Activated T-cell treated with anti-CD3 and anti-CD28 coated beads for 1 hour (primary cell): ENCODE measurements at places on chromosomes 3 and 15.

DNA sequence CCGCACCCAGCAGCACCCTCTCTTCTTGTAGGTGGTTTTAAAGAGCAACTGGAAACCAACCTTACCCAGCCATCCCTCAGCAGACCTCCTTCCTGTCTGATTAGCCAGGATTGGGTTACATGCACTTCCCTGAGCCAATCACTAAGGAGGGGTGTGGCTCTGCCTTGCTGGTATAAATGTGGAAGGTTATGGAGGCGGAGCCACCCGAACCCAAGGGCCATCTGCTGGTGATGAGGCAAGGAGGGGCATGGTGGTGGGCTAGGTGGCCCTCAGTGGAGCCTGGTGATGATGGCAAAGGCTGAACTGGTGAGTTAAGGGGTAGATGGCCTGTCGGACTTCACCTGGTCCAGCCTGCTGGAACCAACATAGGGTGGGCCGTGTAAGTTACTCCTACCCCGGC, 39.8 kb downstream of the CCDC33 start:
- DNase-seq, result no peak

GRCh38 chr3:20752416-20752815, 566.4 kb upstream of the SGO1 start:
- no peak for DNase-seq

GRCh38 chr3:136120373-136121348, 75.5 kb downstream of the MSL2 start:
- no peak for DNase-seq

GRCh38 chr3:29203851-29204250, 77.0 kb upstream of the RBMS3 start:
- no peak for DNase-seq

DNA sequence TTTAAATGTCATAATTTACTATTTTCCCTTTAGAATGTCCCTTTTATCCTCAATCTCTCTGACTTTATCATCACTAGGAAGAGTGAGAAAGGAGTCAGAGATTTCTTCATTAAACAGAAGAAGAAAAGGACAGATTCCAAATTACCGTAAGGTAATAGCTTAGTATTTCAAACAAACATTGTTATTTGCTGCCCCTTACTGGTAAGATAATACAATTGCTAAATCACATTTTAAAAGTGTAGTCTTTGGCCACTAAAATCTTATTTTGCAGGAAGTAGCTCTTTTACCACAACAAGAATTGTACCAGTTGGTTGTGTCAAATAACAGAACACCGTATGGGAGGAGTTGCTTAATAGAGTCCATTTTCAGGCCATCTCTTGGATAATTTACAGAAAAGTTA, 53.7 kb downstream of the CGGBP1 start:
- no peak for DNase-seq

DNA sequence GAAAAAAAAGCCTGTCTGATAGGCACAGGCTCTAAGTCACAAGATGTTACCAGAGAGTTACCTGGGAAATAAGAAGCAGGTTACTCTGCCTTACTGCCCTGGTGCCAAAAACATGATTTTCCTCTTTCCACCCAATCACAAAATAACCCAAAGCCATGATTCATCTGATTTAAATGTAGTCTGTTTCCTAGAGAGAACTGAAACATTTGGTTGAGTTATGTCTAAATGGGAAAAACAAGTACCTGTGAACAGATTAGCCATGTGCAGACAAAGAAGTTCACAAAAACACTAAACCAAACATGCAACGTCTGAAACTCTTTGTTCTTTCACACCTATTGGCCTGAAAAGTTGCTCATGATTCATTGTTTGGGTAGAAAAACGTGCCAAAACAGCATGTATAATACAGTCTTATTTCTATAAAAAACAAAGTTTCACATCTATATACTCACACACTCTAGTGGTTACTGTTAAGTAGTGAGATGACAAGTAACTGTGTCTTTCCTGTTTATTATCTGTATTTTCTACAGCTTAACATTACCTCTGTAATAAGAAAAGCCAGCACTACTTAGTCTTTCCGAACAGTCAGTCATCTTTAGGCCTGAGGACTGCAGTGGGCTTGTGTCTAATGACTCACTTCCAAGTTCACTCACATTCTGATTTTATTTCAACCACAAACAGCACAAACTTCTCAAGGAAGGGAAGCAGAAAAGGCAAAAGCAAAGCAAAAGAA, 30.2 kb downstream of the FAM174B start:
- no peak for DNase-seq

GRCh38 chr3:180011927-180012326, 24.8 kb downstream of the PEX5L start:
- DNase-seq, result no peak

GRCh38 chr3:5217824-5218595, 30.5 kb downstream of the EDEM1 start:
- no peak for DNase-seq

DNA sequence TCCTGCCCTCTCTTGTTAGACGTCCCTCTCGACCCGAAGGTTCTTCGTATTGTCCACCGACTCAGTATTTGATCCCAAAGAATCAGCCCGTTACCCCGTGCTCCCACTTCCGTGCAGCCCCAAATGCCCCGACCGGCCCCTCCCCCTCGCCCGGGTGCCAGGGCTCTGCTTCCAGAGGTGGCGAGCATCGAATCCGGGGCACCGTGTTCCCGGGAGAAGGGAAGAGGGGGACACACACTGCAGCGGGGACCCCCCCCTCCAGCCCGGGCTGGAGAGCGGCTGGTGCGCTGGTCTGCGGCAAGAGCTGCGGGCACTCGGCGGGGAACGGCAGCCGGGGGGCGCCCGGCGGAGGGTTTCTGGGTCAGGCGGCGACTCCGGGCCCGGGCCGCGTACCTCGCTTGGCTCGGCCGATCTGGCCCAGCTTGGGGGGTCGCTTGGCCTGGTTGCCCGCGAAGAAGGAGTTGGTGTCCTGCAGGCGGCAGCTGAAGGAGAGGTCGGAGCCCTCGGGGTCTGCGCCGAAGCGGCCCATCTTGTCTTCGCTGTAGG, 556 bp downstream of the CAMK2N2 start:
- no peak for DNase-seq

- no peak for DNase-seq
These were observed 95.4 kb downstream of the PLOD2 start for GRCh38 chr3:146065573-146066006.

- peak; percentile 56 for DNase-seq
These were observed at the start of gene MYEF2 for GRCh38 chr15:48177766-48178647. TSS of gene MYEF2 (minus strand) at chr15:48178295. CDS start at chr15:48178237, 58 bp downstream.

DNA sequence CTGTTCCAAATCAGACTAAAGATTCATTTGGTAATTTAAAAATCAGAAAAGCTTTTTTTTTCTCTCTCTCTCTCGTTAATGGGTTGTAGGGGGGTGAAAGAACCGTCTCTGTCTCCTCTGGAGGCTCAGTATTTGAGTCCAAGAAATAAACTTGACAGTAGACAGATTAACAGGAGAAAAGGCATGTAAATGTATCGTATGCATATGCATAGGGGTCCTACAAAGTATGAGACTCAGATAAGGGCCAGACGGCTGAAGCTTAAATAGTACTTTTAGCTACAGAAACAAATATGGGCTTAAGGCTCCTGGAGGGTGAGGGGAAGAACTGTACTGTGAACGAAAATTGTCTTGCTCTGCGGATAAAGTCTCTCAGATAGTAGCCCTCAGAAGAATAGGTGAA, 42.4 kb downstream of the PIK3CA start:
- no peak for DNase-seq

DNA sequence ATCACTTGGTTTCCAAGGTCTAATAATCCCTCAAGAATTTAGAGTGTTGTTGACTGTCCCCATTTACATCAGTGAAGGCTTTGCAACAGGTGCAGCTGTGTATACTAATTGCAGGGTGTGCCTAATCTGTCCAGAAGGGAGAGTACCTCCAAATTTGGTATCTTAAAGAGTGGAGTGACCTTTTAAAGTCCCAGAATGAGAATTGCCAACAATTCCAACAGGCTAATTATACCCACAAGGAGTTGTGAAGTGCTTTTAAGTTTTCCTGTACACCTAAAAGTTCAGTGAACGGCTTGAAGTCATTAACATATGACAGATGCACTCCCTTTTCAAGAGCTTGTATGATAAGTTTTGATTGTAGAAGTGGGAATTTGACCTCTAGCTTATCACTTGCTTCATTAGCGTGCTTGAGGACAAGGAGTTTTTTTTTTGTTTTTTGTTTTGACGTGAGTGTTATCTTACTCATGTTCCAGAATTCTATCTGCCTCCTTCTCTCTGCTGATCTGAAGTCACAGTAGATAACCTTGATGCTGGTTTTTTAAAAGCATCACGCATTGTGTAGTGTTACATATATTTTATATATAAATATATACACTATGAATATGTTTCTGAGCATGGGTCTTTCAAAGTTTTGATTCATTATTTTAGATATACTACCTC, 26.3 kb downstream of the CDIN1 start:
- DNase-seq, result no peak

- DNase-seq, result no peak
These were observed 115.2 kb downstream of the USP13 start for GRCh38 chr3:179768080-179768479.

DNA sequence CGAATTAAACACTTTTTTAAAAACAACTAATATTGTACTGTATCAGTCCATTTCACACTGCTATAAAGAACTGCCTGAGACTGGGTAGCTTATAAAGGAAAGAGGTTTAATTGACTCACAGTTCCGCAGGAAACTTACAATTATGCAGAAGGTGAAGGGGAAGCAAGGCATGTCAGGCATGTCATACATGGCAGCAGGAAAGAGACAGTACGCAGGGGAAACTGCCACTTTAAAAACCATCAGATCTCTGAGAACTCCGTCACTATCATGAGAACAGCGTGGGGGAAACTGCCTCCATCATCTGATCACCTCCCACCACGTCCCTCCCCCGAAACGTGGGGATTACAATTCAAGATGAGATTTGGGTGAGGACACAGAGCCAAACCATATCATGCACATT, 162.8 kb upstream of the TPM1 start:
- DNase-seq, result no peak

GRCh38 chr15:78712797-78713515, 71.9 kb upstream of the CHRNB4 start:
- DNase-seq, result no peak

DNA sequence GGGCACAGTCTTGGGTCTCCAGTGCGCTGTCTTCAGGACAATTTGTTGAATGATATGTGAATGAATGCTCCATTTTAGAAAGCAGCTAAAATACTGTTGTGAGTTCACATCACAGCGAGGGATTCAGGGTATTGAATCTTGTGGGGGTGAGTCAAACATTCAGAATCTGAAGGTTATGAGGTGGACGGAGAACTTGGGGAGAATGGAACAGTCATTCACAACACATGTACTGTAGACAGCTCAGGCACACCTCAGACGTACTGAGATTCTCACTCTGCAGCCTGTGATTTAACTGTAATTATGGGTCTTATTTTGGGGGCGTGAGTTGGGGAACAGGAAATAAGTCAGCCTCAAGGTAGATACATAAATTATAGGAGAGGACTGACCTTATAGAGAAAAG, 13.9 kb downstream of the CRYBG3 start:
- no peak for DNase-seq

GRCh38 chr3:179336345-179336929, 11.1 kb upstream of the MFN1 start:
- DNase-seq, result no peak

DNA sequence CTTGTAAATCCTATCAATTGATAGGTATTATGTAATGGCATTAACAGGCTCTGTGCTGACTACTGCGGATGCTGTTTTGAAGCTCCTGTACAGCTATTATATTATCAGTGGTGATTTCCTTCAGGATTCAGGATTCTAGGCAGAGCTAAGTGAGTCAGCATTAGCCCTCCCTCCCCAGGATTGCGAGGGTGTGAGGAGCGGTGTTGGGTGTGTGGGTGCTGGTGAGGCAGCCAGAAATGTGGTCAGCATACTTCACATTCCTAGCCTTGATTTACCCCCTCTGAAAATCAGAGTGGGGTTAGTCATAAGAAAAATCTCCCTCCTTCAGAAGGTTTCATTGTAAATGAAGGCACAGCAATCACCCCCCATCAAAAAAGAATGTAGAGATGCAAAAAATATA, 72.5 kb downstream of the SNTN start:
- no peak for DNase-seq

GRCh38 chr3:59480486-59480995, 430.7 kb upstream of the CFAP20DC start:
- DNase-seq, result no peak
